Stimulated activated CD4-positive, alpha-beta T cell treated with anti-CD3 and anti-CD28 coated beads, Interleukin-15, amount 100 ng/mL, for 24 hours (primary cell): ENCODE measurements at places on chromosomes 16 and 17.

DNA sequence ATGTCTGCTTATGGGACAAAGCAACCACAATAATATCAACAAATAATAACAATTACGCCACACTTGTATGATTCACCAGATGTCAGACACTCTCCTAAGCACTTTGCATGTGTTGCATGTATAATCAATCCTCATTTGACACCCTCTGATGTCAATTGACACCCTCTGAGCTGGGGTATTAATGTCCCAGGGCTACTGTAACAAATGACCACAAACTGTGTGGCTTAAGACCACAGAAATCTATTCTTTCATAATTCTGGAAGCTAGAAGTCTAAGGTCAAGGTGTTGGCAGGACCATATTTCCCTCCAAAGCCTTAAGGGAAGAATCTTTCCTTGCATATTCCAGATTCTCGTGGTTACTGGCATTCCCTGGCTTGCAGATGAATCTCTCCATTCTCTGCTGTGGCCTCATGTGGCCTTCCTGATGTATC lies 112.7 kb downstream of the NPIPB5 start:
- DNase-seq = no peak

DNA sequence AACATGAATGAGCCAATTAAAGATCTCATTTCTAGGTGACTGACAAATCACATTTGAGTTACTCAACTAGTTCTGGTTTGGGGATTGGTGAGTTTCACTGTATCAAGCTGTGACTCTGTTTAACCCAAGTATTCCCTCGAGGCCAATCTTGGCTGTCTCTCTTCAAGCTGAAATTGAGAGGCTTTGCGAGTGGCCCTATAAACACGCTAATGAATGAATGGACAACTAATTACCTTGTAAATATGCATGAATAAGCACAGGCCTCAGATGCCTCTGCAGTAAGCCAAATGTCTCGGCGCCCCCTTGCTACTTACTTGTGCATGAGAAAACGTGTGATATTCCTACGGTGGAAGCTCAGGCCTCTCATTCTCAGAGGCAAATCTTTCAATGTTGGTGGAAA lies 450.3 kb upstream of the PSMD7 start:
- no peak for DNase-seq

GRCh38 chr17:65690626-65691310 lies 129.3 kb upstream of the AXIN2 start:
- no peak for DNase-seq

DNA sequence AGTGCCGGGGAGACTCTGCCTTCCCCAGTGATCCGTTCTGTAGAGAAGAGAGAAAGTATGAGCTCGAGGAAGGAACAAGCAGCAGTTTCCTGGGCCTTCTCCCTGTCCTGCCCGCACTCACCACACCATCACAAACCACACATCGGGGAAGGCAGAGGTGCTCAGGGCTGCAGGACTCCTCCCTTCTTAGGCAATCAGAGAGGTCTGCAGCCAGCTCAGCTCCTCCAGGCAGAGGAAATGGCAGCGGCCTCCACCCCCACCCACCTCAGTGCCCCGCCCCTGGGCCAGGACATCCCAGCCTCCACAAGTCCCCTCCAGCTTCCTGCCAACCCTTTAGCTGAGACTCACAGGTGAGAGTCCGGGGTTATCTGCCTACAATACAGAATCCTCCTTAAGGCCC lies 2.0 kb downstream of the ZNF319 start:
- DNase-seq = peak; percentile 78

GRCh38 chr17:20009302-20010098 lies at the start of gene SPECC1:
Gene SPECC1, plus strand, starts transcription at chr17:20009359. Its CDS starts 87,293 bp downstream, at chr17:20096652.
- peak; percentile 87 for DNase-seq

GRCh38 chr16:19382084-19382801 lies 35.4 kb upstream of the TMC5 start:
- DNase-seq = no peak

GRCh38 chr16:67954421-67955196 lies 10.7 kb upstream of the LCAT start:
- no peak for DNase-seq

DNA sequence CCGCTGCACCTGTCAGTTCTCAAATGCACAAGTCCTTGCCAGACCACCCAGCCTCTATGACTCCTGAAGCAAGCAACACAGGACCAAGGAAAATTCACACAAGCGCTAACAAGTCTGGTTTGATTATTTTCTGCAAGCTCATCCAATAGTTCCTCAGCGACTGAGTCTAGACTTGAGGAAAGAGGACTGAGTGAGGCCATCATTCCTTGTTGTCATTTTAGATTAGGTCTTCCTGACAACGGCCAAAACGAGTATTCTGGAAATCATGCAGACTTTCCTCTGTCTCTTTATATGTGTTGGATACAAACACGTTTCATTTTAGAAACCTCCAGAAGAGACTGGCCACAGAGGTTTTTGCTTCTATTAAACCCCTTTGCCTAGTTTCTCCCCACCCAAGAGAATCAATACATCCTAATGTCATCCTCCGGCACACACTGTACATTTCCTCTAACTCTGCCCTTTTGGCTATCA lies 561 bp downstream of the CCDC47 start:
- DNase-seq = no peak
